Body of pancreas (tissue), 4 donors: ENCODE measurements at places on chromosomes 1 and 21. TPM values are rescaled to one million over a fixed set of nuclear protein-coding genes. Genes with fewer than 3 reads are reported as not detected.
A peak's percentile ranks its signal among the peaks of the same experiment; 100 is the strongest.

Gene ZBTB37
- total RNA-seq, result 6.2 TPM

Gene LRRC7
- total RNA-seq, result 2.6 TPM

Gene RASAL2
- total RNA-seq, result 20.4 TPM

GRCh38 chr1:87684713-87685205 is 356.1 kb downstream of the LMO4 start:
- no peak for DNase-seq
- peaks cover 2% of the 10 kb centered on the region for H3K4me1 ChIP-seq
- no peaks in the 10 kb centered on the region for H3K27me3 ChIP-seq
- H3K27ac ChIP-seq, result peak overlapping the region; percentile 3

- no peak for DNase-seq
- no peaks in the 10 kb centered on the region for H3K27me3 ChIP-seq
- peaks cover 15% of the 10 kb centered on the region for H3K4me1 ChIP-seq
- H3K4me3 ChIP-seq, result no peak overlapping the region
- H3K27ac ChIP-seq, result no peak overlapping the region
Observed at GRCh38 chr1:5286244-5286643, 631.8 kb downstream of the AJAP1 start.

- no peaks in the 10 kb centered on the region for H3K4me1 ChIP-seq
- no peak for DNase-seq
- no peaks in the 10 kb centered on the region for H3K27me3 ChIP-seq
- H3K36me3 ChIP-seq, result no peaks in the 10 kb centered on the region
- H3K4me3 ChIP-seq, result no peak overlapping the region
- H3K27ac ChIP-seq, result no peak overlapping the region
Observed at GRCh38 chr1:115862403-115862802, 21.5 kb upstream of the NHLH2 start.

DNA sequence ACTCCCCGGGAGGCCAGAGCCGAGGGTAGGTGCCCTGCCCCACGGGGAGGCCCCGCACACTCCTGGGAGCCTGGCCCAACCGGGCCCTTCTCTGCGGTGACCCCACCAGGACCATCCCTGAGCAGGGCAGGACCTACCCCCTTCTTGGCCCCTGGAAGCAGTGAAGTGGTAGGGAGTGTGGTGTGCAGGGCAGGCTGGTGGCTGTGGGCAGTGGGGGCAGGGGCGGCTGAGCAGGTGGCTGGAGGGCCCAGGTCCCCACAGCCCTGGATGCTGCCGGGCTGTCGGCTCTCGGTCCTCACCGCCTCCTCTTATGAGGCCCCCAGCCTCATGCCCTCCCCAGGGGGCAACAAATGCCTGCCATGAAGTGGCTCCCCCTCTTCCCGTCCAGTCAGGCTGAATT is 19.5 kb downstream of the PLCH2 start:
- no peak overlapping the region for H3K4me3 ChIP-seq
- no peak for DNase-seq
- H3K27ac ChIP-seq, result no peak overlapping the region
- no peaks in the 10 kb centered on the region for H3K27me3 ChIP-seq
- H3K36me3 ChIP-seq, result no peaks in the 10 kb centered on the region
- no peaks in the 10 kb centered on the region for H3K4me1 ChIP-seq

DNA sequence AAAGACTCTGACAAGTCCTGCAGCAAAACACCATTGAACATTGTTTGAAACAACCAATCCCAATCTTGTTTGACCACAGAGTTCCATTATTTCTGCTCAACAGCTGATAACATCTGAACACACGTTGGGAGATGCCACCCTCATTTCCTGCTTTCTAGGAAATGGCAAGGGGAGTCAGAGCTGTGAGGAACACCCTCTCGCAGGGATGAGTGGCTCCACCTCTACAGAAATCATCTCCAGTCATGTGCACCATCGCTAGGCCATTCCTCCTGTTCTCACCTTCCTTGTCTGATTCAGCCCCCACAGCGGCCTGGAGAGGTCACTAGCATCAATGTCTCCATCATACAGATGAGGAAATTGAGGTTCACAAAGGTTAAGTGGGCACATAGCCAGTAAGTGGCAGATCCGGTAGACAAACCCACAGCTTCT is 22.4 kb upstream of the RUNX3 start:
- no peaks in the 10 kb centered on the region for H3K4me1 ChIP-seq
- no peak overlapping the region for H3K27ac ChIP-seq
- H3K4me3 ChIP-seq, result no peak overlapping the region

DNA sequence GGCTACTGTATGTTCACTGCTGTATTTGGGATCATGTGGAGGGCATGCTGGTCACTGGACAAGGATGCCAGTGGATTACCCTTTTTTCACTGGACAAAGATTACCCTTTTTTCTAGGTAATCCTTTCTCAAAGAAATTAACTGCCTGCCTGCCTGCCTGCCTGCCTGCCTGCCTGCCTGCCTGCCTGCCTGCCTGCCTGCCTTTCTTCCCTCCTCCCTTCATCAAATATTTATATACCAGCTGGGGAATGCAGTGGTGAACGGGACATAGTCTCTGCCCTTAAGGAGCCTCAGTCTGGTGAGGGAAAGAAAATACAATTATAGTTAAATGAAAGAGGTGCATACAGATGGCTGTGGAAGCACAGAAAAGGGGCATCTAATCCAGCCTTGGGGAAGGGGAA is 85.0 kb downstream of the PGM1 start:
- peaks cover 25% of the 10 kb centered on the region for H3K4me1 ChIP-seq
- DNase-seq, result no peak
- H3K27me3 ChIP-seq, result no peaks in the 10 kb centered on the region
- no peak overlapping the region for H3K27ac ChIP-seq
